Stimulated activated CD4-positive, alpha-beta T cell treated with anti-CD3 and anti-CD28 coated beads, Interleukin-4, amount 100 ng/mL, for 4 hours (primary cell): ENCODE measurements at places on chromosomes 4 and X.

DNA sequence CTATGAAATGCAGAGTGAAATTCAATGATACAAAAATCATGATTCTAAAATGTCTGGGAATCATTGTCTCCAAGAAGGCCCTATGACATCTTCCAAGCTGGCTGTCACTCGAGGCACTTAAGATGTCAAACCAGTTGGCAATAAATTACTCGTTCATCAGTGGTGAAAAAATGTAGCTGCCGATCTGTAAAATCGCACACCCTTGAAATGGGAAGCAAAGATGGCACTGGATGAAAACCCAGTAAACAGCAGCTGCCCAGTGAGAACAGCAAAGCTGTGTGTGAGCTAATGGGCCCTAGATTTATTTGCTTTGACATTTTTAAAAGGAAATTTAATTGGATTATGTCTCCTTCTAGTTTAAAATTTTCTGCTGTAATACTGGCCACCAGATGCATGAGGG is 181.9 kb upstream of the NDP start:
- no peak for DNase-seq

DNA sequence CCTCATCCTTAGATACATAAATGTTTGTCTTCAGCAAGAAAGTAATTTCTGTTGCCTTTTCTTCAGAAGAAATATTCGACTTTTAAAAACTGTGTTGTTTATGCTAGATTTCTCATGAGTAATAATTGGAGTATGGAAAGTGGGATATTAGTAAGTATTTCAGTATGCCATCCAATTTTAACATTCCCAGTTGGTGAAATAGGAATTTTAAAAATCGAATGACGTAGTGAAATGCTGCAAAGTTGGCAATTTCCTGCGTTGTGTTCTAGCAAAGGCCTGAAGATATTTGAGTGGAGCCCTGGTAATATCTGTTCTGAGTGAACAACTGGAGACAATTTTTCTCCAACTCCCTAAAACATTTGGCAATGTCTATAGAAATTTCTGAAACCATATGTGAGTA is 190.1 kb downstream of the ZNF330 start:
- no peak for DNase-seq

- no peak for DNase-seq
These were observed 65.6 kb upstream of the BLTP1 start for GRCh38 chr4:122086338-122087065.

DNA sequence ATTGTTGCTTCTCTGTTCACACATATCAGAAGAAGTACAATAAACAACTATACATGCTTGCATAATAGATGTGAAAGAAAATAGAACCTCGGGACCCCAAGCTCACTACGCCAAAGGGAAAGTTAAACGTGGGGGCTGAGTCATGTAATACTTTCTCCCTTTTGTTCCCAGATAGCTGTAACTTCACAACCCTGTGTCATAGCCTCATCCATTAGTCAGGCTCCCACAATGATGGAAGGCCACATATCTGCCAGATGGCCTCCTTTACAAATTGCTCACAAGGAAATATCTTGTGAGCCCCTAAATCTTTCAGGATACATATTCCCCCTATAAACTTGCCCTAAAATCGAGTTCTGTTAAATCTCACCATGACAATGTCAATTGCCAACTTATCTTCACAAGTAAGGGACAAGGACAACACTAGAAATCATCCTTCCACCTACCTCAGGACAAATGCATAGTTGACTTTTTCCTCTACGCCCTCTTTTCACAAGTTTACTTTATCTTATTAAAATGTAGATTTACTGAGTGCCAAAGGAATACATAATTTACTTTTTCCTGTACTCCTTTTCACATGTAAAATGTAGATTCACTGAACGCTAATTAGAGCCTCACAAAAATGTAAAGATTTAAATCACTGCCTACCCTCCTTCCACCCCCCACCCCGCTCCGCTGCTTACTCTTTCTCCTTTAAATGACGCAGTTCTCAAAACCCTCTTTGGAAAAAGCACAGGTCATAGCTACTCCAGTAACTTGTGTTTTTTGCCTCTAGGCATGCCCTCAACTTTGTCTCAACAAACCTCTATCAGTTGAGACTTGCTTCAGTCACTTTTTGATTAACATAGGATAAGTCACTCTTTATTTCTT is 477.1 kb downstream of the DTHD1 start:
- DNase-seq: no peak

GRCh38 chr4:108586778-108587177 is 33.6 kb upstream of the RPL34 start:
- no peak for DNase-seq

DNA sequence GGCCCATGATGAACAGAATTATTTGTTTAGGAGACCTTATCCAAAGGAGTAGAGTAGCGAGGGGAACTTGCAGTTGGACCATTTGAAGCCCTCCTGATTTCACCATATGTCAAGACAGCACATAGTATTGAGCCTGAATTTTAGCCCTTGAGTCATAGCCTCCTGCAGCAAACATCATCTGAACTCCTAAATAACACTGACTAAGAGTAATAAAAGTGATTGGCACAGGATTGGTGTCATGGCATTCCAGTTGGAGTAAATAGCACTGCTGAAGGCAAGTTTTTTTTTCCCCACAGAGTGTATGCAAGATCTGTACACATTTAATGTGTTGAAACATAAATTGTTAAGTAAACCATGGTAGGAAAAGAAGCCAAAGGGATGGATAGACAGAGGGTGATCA is 89.0 kb downstream of the COMMD8 start:
- no peak for DNase-seq

DNA sequence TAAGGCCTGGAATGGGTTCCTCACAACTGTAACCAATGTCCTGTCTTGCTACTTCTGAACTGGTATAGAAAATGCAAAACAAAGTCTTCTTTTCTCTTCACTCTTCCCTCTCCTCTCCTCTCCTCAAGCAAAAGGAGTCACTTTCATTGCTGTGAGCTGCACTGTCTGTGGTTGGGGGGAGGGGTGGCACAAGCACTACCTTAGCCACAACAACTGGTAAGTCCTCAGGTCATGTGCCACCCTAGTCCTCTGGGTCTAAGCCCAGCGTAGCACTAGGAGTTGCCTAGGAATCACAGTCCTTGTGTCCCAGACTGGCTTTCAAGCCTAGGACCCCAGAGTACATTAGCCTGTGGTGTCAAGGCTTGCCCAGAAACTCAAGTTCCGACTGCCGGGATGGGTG is 859.3 kb upstream of the AMOT start:
- DNase-seq: no peak

- no peak for DNase-seq
These were observed 99.4 kb upstream of the RASGEF1B start for GRCh38 chr4:81571105-81571504.

DNA sequence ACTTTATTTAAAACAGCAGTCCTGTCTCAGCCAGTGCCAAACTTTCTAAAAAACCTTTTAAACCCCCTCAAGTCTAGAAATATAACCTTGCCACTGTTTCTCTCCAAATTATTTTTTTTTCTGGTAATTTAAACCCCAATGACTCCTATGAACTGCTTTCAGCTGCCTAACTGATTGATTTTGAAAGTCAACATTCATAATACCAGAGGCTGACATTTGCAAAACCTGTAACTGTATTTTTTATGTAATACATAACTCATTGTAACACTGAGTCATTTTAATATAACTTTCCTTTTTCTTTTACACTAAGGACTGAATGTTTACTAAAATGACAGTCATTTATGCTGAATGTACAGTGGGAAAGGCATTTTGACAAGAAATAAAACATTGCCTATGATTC is 19.1 kb upstream of the EGFL6 start:
- DNase-seq: no peak

GRCh38 chrX:17417372-17417771 is 42.4 kb downstream of the NHS start:
- DNase-seq: no peak

DNA sequence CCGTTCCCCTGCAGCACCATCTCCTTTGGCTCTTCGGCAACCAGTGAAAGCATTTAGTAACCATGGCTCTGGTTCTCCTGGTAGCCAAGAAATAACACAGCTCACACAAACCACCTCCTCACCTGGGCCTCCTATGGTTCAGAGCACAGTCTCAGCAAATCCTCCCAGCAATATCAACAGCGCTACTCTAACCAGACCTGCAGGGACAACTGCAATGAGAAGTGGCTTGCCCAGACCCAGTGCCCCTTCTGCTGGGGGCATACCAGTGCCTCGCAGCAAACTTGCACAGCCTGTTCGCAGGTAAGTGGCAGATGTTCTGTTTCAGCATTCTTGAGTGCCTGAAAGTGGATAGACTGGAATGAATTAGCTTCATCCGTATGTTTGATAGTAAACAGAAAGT is 63.0 kb upstream of the SLC10A4 start:
- no peak for DNase-seq

DNA sequence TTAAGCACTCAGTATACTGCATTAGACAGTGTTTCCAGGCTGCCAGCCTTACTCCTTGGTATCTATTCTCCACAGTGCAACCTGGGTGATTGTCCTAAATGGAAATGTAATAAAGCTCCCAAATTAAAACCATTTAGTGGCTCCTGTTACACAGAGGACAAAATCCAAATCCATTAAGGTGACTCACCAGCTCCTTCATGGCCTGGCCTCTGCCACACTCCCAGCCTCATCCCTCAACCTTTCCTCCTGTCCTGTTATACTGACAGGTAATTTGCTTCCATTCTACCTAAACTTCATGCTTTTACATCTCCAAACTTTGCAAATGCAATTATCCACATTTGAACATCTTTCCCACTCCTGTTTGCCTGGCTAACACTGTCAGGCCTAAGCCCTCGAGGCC is 140.3 kb downstream of the INPP4B start:
- DNase-seq: no peak

DNA sequence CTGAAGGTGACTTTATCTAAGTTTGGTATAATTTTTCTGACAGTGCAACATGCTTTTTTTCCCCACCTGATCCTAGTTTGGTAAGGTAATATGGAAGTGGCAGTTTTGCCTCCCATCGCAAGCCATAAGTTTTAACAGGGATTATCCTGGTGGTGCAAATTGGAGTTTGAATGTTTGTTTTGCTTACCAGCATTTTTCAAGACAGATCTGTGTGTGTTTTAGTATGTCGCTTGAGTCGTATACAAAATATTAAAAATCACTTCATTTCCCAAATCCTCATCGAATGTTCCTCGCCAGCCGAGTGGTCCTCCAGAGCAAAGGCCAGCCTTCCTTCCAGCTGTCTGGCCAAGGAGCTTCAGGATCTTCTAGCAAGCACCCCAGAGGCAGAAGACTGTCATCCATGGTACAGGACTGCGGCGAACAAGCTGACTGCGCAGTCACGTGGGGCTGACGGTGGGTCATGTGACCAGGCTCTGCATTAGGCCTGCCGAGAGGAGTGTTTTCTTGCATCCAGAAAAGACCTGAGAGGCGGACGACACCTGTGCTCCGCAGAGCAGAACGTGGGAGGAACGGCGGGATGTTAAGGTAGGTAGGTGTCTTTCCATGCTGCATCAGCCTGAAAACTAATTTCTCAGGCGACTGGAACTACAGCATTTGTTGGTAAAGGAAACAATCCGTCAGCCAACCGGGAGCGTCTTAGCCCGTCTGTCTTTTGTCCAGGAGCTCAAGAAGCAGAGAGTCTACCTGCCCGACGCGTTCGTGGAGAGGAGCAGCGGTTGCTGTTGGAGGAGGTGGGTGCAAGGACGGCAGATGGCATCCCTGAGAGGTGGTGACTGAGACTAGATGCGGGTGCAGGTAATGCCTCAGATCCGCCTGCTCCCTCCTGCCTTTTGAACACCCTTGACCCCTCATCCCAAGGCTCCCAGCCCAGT is at the start of gene GPRASP3:
Gene GPRASP3 (plus strand): TSS at position 507 of the 932 bp plus-strand sequence. CDS start 28,253 bp downstream, outside the sequence.
- DNase-seq: peak; percentile 63

DNA sequence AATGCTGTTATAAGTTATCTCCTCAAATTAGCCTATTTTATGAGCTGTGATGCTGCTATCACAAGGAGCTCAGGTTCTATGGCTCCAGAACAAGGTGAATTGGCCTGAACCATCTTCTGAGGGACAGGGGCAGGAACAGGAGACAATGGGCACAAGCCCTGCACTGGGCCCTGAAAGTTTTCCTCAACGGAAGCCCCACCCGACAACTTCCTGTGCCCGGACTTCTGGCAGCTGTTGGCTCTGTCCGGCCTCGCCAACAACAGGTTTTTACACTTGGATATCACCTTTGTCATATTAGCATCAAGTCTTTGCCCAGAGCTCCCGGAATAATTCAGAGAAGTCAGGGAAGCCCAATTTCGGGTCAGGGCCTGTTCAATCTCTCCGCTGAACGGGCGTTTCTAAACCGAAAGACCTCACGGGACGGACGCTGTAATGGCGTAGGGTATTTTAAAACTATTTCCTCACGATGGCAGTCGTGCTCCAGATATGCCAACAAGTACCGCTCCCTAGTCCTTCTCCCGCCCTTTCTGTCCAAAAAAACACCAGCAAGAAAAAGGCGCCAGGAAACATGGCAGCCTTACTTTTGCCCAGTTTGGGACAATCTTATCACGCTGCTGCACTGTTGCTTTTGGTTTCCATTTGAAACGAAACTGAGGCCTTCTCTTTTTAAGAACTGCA is 201.0 kb upstream of the STK26 start:
- DNase-seq: no peak

DNA sequence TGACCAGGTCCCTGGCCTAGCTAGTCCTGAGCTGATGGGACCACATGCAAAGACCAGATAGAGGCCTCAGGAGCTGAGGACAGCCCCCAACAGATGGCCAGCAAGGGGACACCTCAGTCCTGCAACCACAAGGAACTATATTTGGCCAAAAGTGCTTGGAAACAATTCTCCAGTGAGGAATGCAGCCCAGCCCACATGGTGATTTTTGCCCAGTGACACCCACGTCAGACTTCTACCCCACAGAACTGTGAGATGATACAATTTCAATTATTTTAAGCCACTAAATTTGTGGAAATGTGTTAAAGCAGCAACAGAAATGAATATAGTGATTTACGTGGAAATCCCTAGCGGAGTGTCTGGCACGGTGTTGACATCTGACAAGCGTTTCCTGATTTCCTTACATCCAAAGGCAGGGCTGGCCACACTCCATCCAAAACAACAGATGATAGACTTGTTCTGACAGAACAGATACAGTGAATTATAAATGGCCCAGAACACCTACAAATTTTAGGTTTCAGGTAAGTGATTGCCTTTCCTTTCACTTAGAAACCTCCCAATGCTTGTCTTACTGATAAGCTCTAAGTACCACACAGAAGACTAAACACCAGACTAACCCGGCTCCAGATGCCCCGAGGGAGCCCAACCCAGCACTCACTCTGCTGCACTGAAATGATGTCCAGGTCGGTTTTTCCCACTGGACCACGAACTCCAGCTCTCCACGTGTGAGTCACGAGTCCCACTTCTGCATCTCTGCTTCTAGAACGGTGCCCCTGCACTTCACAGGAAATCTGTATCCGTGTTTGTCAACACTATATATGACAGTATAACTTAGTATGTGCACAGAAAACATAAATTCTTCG is 5.8 kb downstream of the AFAP1 start:
- no peak for DNase-seq

DNA sequence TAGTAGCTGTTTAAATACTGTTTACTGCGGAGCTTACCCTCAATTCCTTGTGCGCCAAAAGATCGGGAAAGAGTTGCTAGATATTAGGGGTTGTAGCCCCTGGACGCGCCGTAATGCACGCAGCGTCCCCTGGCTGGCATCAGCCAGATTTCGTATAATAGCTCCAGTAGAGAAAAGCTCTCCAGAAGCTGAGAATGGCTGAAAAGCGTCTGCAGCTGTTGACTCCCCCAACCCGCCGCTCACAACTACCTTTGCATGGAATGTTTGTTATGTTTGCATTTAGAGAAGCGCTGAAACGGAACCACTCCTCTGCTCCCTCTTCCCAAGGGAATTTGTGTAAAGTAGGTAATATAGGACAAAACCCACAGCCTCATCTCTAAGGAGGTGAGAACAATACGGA is 3.7 kb downstream of the DOCK11 start:
- no peak for DNase-seq
